ENCODE measurements at places on chromosomes 7 and 10. TPM values are rescaled to one million over a fixed set of nuclear protein-coding genes. Genes with fewer than 3 reads are reported as not detected.

TAS2R16 gene
- not detected for total RNA-seq

AGAP5 gene
- 3.1 TPM for total RNA-seq

CLIP2 gene
- total RNA-seq, result 39.8 TPM

GIMAP6 gene
- not detected for total RNA-seq

CALY gene
- 1.3 TPM for total RNA-seq

C10orf71 gene
- total RNA-seq, result not detected

SLC26A5 gene
- 0.40 TPM for total RNA-seq

DNAJC30 gene
- 6.0 TPM for total RNA-seq

ZNF282 gene
- total RNA-seq, result 35.7 TPM

PRKCQ gene
- 21.4 TPM for total RNA-seq

CNPY1 gene
- total RNA-seq, result not detected

All from H1 (cell line).